ENCODE measurements at places on chromosomes 4 and X.

DNA sequence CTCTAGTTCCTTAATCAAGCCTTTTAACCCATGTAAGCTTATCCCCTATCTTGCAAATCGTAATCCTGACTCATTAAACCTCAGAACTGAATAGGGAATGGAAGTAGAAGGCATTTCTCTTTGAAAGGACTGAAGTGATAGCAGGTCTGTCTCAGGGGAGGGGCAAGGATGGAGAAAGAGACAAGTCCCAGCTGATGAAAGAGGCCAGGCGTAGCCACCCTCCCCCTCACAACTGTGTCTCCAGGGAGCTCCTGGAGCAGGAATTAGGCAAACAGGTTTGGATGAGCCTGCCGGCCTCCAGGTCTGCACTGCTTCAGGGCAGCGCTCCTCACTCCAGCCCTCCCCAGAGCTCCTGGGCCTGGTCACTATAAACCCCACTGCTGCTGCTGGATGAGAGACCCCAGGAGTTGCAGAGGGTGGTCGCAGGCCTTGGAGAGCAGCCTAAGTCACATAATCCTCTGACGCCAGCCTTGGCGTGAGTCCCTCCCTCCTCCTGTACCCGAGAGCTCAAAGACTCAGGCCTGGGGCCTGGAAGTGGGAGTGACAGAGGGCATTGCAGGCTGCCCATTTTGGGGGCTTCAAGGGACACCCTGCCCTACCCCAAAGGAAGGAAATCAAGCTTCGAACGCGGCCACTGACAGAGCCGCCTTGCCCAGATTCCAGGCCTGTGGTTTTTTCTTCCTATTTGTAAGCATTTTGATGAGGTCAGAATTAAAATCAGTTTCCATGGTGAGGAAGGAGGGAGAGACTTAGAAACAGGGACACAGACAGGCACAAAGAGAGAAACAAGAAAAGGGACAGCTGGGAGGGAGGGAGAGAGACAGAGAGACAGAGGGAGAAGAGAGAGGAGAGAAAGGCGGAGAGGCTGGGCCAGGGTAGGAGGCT, 21.2 kb upstream of the MSX1 start:
- no peak for DNase-seq

DNA sequence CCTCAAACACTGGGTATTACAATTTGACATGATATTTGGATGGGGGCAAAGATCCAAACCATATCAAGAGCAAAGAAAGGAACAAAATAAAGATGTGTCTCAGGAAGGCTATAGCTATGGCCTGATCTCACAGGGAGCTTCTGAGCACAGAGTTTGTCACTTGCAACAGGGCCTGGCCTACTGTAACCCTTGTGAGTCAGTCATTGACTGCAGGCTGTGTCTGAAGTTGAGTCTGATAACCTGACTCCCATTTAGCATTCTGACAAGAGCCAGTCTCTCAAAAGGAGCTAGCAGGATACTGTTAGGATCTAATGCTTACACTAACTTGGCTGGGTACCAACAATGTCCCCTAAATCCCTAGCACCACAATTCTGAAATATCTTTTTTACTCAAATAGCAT, 612.5 kb upstream of the TECRL start:
- DNase-seq: no peak

DNA sequence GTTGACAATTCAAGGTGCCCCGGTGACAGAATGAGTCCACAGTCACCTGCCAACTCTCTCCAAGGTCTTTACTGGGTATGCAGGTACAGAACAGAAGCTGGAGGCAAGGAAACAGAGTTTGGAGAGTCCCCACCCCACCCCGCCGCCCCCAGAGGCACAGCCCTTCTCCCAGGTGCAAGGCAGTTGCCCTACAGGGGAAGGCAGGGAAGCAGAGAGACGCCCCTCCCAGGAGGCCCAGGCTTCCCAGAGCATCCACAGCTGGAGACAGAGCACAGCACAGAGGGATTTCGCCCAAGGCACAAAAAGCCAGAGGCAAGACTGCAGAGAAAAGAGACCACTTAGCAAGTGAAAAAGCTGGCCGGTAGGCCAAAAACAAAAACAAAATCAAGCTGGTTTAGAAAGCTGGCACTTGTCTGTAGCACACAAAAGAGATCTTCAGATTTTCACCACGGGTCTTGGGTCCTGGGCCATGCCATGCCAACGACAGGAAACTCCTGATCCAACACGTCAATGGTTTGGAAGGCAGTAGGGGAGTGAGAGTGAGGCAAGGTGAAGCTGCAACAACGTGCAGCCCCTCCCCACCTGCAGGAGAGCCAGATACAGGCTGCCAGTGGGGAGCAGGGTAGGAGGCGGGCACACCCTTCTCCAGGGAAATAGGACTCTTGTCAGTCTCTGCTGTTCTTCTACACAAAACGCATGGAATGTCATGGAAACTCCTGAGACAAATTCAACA, 113.3 kb downstream of the AFAP1 start:
- no peak for DNase-seq

GRCh38 chr4:149280806-149281205, 534.8 kb downstream of the IQCM start:
- no peak for DNase-seq

- no peak for DNase-seq
These were observed 282.1 kb upstream of the GIMD1 start for GRCh38 chr4:106650701-106651100.

DNA sequence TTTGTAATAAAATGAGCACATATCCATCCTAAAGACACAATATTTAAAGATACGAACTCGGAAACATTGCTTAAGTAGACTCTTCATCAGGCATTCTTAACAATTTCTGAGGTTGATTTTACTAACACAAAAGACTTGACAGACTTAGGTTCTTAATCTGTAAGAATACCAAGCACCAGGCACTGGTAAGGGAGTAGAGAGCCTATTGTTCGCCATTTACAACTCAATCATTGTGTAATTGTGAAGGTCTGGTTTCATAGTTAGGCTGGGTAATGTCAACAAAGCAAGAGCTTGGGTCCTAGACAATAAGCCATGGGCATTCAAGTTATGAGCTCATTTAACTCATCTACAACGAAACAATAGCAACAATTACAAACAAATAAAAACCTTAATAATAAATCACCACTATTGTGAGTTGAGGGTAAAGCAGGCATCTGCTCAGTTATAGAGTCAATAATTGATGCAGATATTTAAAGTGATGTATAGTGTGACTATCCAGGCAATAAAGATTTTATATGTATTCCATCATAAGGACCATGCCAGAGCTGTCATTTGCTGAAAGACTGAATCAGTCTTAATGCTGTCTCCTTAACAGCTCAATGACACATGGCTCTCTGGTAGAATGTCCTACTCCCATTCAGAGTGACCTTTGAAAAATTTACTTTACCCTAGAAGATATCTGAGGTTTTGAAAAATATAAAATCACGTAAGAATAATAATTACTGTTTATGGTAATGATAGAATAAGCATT, 664.0 kb upstream of the PCDH7 start:
- DNase-seq: no peak

All from activated CD4-positive, alpha-beta T cell treated with anti-CD3 and anti-CD28 coated beads for 1 hour (primary cell).